Hematopoietic multipotent progenitor cell treated with erythropoietin and hydrocortisone succinate and interleukin-3 and kit ligand, for 4 days (in vitro differentiated cells): ENCODE measurements at places on chromosomes 12 and 14.
A peak's percentile ranks its signal among the peaks of the same experiment; 100 is the strongest.

DNA sequence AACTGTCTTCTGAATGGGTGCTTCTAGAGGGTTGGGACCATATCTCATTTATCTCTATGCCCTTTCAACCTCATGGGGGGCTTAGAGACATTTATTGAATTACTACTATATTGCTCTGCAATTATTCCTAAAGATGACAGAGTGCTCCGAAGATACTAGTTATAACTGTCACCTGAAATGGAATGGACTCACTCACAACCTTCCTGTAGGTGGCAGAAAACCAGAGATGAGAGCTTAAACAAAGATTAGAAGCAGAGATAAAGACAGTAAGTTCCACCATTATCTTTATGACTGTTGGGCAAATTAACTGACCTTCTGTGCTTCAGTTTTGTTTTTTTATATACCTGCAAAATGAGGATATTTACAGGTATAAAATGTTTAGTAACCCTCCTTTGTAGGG, 31.5 kb upstream of the GTF2A1 start:
- DNase-seq: peak; percentile 29

GRCh38 chr14:27390155-27390554, 792.3 kb upstream of the NOVA1 start:
- no peak for DNase-seq

DNA sequence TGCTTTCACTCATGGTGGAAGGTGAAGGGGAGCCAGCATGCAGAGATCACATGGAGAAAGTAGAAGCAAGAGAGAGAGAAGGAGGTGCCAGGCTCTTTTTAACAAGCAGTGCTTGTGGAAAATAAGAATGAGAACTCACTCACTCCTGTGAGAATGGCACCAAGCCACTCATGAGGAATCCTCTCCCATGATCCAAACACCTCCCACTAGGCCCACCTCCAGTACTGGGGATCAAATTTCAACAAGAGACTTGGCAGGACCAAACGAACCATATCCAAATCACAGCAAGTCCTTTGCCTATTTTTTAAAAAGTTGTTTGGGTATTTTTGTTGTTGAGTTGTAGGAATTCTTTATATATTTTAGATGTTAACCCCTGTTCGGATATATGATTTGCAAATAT, 245.9 kb upstream of the ARID2 start:
- DNase-seq: no peak

- DNase-seq: no peak
Observed at GRCh38 chr12:2380946-2381345, 328.2 kb downstream of the CACNA1C start.

DNA sequence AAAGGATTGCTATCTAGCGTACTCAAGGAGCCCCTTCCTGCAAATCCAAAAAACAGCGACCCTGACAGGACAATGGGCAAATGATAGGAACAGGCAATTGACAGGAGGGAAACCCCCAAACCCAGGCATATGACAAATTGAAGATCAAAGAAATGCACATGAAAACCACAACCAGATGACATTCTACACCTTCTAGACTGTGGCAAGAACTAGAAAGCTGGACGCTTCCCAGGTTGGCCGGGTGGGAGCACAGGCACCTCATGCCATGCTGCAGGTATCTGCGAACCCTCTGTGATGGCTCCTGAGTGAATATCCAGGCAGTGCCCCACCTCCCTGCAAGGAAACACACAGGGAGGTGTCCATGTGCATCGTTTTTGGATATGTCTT, 37.1 kb downstream of the CMKLR1 start:
- no peak for DNase-seq

- peak; percentile 44 for DNase-seq
Observed at GRCh38 chr14:50773632-50774541, 57.1 kb downstream of the NIN start.

DNA sequence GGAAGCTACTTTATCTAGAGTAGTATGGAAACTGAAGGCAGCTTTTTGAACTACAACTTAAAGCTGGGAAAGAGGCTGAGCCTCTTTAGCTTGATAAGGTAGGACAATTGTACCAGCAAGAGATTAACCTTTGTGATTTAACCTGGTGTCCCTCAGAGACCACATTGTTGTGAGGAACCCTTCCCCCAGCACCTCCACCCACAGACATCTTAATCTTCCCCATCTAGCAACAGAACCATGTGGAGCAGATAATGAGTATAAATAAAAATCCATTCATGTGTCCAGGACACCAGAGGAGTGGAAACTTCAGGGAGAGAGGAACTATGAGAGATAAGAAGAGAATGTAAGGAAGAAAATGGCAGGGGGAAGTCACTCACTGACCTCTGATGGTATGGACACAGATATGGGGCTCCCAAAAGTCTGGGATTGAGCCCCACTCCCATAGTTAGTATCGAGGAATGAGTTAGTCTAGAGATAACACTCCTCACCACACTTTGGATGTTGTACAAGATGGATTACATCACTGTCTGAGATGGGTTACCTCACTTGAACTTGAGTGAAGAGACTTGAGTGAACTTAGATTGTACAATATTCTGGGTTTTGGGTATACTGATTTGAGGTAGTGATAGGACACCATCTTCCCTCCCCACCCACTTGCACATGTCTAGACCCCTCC, 33.9 kb upstream of the SLC38A2 start:
- DNase-seq: peak; percentile 27

- no peak for DNase-seq
Observed at GRCh38 chr14:41668356-41668755, 61.7 kb downstream of the LRFN5 start.

DNA sequence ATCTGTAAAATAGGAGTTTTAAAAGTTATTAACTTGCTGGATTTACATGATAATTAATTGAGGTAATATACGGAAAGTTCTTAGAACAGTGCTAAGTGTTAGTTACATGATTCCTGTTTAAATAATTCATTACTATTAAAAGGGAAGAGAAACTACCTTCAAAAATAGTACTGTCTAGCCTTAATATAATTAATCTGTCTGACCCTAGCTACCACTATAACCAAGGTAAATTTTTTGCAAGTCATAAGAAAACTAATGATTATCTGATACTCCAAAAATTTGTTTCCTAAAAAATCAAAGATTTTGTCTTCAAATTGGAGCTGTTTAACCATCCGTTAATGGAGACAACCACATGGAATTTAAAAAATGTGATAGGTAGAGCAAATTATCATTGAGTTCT, 294.3 kb upstream of the FBXO33 start:
- DNase-seq: no peak

- peak; percentile 83 for DNase-seq
Observed at GRCh38 chr14:97021001-97021400, 223.8 kb downstream of the VRK1 start.

DNA sequence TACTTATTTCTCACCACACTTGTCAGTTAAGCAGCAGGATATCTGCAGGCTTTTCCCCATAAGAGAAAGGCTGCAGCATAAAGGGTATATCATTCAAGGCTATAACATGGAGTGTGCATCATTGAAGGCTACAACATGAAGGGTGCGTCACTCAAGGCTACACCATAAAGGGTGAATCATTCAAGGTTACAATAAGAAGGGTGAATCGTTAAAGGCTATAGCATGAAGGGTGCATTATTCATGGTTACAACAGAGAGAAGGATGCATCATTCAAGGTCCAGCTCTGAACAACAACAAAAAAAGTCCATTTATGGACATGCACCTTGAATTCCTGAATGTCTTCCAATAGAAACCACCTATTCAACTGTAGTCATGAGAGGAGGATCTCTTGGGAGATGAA, 32.8 kb upstream of the LUM start:
- DNase-seq: no peak

GRCh38 chr12:18430425-18431048, 169.2 kb downstream of the PIK3C2G start:
- DNase-seq: peak; percentile 69

GRCh38 chr12:109653890-109654289, 59.7 kb upstream of the FAM222A start:
- peak; percentile 10 for DNase-seq

GRCh38 chr12:53518381-53518780, 11.1 kb upstream of the NPFF start:
- DNase-seq: no peak

DNA sequence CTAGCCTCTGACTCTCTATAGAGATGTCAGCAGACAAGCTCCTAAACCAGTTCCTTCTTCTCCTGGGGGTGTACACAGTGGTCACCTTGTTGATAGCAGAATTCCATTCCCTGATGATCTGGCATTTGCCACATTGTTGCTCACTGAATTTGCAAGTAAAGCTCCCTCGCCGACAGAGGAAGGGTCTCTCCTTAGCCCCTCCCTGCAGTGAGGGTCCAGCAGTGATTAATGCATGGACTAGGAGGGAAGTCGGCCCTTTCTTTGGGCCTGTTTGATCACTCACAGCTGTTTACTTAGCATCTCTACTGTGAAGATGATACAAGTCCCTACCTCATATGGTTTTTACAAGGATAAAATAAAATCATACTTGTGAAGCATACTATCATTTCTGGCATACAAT, 23.3 kb upstream of the APPL2 start:
- DNase-seq: no peak

- DNase-seq: no peak
Observed at GRCh38 chr14:65594153-65594881, 181.8 kb downstream of the FUT8 start.

DNA sequence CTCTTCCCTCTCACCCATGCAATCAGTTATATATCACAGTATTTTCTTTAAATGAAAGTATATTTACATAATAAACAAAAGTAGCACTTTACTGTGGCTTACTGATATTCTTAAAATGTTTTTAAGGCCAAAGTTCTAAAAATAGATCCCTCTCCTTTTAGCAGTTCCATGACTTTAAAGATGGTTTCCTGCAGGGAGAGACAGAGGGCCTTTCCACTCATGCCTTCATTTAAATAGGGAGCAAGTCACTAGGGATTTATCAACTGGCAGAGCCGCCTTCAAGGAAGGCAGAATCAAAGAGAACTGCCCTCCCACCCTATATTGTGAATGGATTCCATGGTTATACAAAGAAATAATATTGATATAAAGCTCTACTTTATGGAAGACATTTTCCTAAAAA, 55.5 kb downstream of the DUSP16 start:
- no peak for DNase-seq

DNA sequence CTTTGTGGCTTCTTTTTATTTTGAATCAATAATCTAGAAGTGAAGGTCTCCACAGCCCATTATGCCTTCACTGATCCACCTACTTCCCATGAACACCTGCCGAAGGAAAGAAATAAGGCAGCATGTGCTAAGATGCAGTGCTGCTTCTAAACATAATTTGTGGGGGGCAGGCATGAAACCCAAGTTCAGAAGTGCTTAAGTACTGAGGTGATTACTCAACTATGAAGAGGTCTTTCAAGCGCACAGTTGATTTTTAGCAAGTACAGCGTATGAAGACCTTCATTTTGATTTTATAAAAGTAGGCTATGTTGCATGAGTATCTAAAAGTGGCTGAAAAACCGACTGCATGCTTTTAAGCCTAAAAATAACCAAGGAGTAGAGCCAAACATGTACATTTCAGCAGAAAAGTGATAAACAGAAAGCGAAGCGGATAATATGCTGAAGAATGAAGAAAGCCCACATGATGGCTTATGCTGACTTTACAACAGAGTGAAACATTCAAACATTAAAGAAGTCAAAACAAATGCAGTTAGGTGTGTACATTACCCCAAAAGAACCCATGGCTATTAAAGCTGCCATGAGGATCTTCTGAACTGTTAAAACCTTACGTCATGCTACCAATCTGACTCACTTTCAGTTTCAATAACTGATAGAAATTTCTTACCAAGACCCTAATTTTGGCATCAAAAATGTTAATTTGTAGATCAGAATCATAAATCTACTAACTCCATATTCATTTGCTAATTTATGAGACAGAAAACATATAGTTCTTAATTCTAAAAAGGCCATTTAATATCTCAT, 29.3 kb downstream of the KICS2 start:
- no peak for DNase-seq

GRCh38 chr12:113470871-113471618, 626 bp downstream of the LHX5 start:
- DNase-seq: no peak

GRCh38 chr12:2614341-2614740, 180.4 kb upstream of the FKBP4 start:
- no peak for DNase-seq

DNA sequence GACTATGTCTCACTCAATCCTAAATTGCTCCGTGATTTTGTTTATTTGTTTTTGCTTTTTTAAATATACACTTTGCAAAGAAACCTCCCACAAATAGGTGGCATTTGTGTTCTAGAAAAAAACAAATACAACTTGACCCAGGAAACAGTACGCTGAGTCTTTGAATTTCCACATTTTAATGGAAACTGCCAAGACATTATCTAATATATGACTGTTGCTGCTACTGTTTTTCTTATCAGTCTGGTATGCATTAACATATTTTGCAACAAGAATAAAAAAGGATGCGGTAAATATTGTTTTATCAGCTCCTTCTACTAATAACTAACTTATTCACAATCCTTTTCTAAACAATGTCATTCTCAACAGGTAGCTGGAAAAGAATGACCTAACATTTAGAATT, 187.4 kb downstream of the LRIG3 start:
- DNase-seq: no peak

GRCh38 chr12:121892673-121893561, 4.3 kb downstream of the PSMD9 start:
- DNase-seq: no peak

DNA sequence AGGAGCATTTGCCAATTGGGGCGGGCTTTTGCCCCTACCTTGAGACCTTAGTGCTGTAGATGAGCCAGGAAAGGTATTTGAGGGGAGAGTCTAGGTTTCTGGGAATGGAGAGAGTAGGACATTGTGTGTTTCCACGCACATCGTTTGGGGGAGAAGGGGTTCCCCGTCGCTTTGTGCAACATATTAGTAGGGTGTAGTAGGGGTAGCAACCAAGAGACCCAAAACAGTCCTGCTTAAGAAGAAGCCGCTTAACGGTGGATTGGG, 694 bp upstream of the PTGES3 start:
- no peak for DNase-seq

DNA sequence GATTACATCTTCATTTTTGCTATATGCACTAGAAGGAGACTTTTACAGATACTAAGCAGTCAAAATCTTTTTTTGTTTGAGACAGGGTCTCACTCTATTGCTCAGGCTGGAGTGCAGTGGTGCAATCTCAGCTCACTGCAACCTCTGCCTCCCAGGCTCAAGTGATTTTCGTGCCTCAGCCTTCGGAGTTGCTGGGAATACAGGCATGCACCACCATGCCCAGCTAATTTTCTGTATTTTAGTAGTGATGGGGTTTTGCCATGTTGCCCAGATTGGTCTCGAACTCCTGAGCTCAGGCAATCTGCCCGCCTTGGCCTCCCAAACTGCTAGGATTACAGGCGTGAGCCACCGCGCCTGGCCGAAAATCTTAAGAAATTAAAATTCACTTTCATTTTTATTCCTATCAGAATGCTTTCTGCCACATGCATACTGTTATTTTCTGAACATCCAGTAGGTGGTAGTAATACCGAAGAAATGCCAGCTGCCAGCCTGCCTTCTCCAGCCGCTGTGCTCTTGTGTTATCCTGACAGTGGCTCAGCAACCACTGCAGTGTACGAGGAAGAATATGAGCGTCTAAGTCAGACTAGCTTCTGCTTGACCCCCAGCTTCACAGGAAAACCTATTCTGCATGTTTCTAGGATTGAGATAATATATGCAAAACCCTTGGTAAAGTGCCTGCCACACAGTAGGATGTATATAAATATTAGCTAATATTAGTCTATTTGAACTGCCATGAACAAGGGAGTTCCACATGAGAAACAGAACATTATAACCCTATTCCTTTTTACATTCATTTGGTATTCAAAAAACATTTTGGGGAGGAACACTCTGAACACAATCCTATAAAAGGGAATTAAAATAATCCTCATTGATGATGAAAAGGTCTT, 54.2 kb downstream of the RPAP3 start:
- peak; percentile 92 for DNase-seq
